T-cell (primary cell): ENCODE measurements at places on chromosomes 6 and 20.

DNA sequence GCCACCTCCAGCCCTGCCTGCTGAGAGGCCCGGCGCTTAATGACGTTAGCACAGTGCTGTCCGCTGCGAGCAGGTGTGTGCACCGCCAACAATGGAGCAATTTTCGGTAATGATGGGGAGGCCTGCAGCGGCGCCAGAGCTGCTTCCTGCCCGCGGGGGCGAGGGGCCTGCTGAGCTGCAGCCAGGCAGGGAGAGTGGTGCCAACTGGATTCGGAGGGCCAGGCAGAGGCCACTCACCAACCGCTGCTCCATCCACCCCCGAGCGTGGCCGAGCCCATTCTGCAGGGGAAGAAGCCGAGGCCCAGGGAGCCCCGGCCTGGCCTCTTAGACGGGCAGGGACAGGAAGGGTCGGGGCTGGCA is 9.6 kb downstream of the HRH3 start:
- no peak for DNase-seq

DNA sequence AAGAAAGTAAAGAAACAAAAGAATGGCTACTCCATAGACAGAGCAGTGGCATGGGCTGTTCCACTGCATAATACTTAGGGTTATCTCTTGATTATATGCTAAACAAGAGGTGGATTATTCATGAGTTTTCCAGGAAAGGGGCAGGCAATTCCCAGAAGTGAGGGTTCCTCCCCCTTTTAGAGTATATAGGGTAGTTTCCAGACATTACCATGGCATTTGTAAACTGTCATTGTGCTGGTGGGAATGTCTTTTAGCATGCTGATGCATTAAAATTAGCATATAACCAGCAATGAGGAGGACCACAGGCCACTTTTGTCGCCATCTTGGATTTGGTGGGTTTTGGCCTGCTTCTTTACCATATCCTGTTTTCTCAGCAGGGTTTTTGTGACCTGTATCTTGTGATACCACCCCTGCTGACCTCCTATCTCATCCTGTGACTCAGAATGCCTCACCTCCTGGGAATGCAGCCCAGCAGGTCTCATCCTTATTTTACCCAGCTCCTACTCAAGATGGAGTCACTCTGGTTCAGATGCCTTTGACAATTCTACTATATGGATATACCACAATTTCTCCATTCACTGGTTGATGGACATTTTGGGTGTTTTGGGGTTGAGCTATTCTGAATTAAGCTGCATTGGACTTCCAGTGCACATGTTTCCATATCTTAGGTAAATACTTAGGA is 280.6 kb downstream of the FARS2 start:
- DNase-seq, result no peak

DNA sequence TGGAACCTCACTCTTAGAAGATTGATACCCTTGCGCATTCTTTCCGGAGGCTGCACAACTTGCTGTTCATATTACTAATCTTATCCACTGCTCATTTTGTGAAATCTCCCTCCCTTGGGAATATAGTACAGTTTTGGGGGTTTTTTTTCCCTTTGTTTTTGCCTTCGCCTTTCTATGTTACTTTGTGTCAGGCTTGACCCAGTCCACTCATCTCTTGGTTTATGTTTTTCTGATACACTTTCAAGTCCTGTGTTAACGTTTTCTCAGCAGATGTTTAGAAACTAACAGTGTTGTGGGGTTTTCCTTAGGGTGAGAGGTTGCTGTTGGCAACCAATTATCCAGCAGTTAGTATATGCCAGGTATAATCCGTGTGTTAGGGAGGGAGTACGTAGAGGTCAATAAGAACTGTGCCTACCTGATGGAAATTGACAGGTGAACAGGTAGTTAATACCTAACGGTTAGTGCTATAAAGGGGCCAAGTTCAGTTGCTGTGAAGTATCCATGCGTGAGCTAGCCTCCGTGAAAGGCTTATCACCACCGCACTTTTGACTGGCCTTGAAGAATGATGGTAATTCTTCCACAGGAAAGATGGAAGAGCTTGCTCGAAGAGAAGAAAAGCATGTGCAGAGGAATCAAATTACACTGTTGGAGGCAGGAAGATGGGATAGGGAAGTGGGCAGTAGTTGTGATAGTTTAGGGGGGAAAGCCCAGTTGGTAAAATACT is 1.4 kb downstream of the NFYA start:
- DNase-seq, result no peak

- DNase-seq, result no peak
These were observed 342.0 kb downstream of the SOX4 start for GRCh38 chr6:21935561-21936028.

- no peak for DNase-seq
These were observed 21.9 kb upstream of the TAF8 start for GRCh38 chr6:42028234-42029061.

DNA sequence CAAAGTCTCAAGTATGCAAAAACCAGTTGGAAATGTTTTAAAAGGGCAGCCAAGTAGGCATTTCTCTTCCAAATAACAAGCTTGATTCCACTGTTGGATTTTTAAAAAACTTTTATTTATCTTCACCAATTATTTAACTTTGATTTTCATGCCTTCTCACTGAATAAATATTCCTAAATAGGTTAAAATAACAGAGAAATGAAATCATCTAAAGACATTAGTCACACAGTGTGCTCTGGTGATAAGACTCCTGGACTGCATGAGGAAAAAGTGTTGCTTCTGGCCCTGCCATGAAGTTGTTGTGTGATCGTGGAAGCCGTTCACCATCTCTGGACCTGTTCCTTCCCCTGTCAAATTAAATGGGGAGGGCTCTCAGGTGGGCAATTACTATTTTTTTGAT is 33.8 kb upstream of the IGF2R start:
- no peak for DNase-seq

DNA sequence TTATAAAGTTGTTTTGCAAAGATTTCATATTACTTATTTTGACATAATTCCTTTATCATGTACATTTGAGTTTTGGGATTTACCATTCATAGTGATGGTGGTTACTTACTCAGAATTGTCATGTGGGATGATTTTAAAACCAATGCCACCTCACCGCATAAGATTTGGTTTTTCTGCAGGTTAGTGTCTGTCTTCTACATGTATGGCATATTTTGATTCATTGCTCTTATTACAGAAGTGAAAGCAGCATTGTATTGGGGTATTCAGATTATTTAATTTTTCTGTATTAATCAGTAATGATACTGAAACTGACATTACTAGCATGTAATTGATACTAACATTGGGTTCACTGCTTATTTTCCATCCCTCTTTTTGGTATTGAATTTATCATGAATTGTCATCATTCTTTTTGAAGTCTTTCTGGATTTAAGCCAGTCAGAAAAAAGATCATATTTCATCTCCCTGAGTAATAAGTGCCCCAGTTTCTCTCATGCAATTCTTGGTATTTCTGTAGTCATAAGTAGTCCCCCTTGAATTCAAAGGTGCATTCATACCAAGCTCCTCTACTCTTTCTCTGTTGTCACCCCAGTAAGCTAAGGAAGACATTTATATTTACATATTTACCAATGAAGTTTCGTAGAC is 176.6 kb downstream of the BCKDHB start:
- DNase-seq, result no peak

- no peak for DNase-seq
These were observed 19.2 kb upstream of the FABP7 start for GRCh38 chr6:122760330-122760729.

- DNase-seq, result no peak
These were observed 38.5 kb downstream of the TRAM2 start for GRCh38 chr6:52538252-52538900.

GRCh38 chr6:131116755-131117360 is 18.4 kb upstream of the AKAP7 start:
- no peak for DNase-seq

DNA sequence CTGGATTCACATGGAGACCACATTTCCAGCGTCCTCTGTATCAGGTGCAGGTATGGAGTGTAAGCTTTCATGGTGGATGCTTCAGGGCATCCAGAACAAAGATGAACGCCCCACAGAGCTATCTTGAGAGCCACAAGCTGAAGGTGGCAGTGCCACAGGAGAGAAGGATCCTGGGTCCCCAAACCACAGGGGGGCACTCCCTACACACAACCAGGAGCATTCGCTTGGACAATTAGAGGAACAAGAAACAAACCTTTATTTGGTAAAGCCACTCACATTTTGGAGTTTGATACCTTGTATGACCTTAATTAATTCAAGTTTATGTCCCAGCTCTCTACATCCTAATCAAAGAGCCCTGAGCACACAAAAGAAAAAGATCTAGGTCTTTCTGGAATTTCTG is 406.3 kb downstream of the PREX1 start:
- no peak for DNase-seq

DNA sequence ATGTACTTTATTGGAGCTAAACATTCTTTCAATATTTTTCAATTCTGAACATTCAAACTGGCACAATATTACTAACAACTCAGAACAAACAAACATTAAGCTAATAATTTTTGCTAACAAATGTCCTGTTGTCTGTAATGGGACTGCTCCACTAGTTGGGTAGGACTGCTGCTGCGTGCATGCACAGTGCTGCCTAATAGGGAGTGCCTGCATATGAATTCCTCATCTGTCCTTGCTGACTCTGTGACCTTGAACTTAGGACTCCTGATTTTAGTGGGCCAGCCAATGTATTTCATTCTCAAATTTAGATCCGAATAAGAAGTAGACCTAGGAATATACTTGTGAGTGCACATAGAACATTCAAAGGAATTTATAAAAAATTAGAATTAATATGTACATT is 196.5 kb upstream of the RAB32 start:
- DNase-seq, result no peak

DNA sequence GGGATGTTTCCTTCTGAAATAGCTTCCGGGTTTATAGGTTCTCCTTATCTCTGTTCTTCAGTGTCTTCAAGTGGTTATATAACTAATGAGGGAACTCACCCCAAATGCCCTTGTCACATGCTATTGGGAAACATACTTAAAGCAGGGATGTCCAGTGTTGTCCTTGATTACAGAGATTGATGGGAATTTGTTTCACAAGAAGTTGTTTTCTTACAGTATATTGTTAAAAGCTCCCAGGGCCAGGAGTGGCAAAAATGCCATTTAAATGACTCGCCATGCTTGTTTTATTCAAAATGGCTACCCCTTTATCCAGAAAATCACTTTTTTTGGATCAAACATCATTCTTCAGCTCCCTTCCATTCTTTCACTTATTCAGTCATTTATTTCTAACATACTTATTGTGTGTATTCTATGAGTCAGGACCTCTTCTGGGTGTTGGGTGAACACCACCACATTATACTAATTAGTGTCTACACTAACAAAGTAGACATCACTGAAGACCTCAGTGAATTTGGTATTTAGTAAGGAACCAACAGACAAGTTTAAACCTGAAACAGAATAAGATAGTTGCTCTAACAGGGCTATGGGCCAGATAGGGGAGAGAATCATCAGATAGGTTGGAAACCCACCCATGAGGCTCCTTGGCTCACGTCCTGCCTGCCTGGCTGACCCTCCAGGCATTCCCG is 791.1 kb downstream of the MAFB start:
- DNase-seq, result no peak

DNA sequence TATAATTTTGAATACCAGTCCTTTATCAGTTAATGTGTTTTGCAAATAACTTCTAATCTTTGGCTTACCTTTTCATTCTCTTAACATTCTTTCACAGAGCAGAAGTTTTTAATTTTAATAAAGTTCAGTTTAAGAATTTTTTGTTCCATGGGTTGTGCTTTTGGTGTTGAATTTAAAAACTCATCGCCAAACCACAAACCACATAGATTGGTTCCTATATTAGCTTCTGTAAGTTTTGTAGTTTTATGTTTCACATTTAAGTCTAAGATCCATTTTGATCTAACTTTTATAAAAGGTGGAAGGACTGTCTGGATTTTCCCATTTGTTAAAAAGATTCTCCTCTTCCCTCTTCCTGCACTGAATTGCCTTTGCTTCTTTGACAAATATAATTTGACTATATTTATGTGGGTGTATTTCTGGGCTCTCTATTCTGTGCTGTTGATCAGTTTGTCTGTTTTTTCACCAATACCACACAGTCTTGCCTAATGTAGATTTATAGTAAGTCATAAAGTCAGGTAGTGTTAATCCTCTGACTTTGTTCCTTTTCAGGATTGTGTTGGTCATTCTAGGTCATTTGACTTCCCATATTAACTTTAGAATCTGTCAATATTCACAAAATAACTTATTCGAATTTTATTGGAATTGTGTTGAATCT is 17.5 kb upstream of the SDCBP2 start:
- no peak for DNase-seq

DNA sequence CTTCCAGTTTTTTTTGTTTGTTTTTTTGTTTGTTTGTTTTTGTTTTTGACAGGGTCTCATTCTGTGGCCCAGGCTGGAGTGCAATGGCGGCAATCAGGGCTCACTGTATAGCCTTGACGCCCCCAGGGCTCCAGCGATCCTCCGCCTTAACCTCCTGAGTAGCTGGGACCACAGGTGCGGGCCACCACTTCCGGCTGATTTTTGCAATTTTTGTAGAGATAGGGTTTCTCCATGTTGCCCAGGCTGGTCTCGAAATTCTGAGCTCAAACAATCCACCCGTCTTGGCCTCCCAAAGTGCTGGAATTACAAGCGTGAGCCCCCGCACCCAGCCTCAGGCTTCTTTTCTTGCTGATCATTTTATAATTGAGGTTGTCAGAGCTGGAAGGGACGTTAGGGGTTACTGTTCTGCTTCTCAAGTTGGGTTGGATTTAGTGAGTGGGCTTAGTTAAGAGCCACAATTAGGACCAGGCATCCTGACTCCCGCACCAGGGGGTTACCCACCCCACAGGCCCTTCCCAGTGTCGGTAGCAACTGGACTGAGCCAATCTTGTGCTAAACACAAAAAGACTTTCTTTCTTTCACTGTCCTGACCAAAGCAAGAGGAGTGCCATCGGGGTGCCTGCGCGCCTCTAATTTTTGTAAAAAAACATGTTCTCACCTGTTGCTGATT is 13.1 kb upstream of the ZSCAN9 start:
- DNase-seq, result no peak

- DNase-seq, result no peak
These were observed 217.4 kb upstream of the SLC35B3 start for GRCh38 chr6:8652710-8653109.

- no peak for DNase-seq
These were observed 210.0 kb upstream of the CST7 start for GRCh38 chr20:24738981-24739633.

DNA sequence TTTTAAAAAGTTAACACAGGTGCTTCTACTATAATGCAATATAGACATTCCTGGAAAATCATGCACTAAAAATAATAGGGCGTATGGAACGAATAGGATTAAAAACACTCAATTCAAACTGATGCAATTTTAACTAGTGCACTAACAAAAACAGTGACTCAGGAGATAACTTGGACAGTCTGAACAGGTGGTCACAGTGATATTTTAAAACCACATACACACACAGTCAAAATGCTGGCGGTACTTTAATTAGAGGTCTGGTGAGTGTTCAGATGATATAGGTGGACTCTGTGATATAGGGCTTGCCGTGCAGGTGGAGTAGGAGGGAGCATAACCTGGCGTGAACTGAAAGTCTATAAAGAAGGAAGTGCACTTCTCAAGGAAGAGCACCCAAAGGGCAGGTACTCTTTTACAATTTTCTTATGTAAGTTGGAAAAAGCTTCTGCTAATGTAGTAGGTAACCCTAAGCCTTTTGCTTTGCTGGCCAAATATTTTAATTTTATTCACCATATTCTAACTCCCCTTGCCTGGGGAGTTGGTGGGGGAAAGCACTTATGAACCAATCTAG is 41.9 kb upstream of the PLN start:
- DNase-seq, result no peak
